Fibroblast of skin of abdomen (primary cell): ENCODE measurements at places on chromosomes 1 and 21.
A peak's percentile ranks its signal among the peaks of the same experiment; 100 is the strongest.

- no peak for DNase-seq
These were observed 115.3 kb downstream of the RUNX1 start for GRCh38 chr21:34933609-34934335.

DNA sequence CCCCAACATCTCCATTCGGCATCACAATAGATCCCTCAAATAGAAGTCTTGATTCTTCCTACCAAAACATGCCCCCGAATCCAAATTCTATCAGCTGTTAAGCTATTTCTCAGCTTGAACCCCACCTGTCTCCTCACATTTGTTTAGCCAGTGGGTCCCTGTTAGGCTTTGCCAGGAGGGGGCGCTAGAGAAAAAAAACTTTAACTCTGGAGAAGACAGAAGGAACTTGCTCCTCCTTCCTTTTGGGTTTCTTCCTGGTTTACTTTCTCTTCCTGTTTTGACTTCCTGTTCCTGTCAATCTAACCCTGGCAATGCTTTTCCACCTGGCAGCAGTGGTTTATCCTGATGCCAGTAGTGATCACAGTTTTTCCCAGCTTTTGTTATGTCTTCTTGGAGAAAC lies 95.6 kb upstream of the KCNK1 start:
- DNase-seq = peak; percentile 28

GRCh38 chr1:89553157-89553556 lies 28.5 kb downstream of the LRRC8B start:
- DNase-seq = no peak

- DNase-seq = no peak
These were observed 23.6 kb upstream of the CBR3 start for GRCh38 chr21:36111238-36111637.

DNA sequence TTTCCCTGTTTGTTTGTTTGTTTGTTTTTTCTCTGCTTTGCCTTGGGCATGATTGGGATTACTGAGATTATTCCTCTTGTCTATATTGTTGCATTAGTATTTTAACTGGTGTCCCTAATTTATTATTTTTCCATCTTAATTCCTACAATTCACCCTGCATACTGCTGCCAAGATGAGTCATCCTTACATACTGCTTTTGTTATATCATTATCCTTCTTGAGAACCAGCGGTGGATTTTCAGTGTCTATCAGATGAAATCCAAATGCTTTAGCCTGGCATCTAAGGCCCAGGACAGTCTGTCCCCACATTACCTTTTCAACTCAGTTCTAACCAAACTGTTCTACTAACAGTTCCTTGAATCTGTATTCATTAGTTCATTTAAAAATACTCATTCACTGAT lies 101.7 kb downstream of the OLFML2B start:
- peak; percentile 67 for DNase-seq

DNA sequence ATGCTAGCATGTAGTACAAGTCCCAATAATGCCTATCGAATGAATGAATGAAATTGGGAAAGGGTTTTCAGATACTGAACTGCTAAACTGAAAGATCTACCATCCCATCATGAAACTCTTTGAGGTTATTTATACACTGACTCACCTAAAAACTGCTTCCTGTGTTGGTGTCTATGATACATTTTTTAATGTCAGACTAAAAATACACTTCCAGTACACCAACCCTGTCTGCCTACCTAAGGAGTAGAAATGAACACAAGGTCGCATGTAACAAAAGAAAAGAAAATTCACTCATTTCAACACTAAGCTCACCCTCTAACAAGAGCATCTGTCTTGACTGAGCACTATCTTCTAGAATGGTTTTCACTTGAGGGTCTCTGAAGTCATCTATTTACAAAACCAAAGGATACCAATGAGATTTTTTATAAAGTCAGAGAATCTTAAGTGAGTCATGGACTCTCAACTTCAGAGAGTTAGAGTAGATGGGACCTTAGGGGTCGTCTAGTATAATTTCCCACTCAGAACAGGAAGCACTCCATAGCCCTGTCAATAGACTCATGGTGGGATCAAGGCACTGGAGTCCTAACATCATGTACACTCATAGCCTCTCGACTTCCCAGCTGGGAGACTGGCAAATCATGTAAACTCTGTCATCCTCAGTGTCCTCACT lies 53.4 kb downstream of the WLS start:
- DNase-seq = peak; percentile 37
